ENCODE measurements at places on chromosomes 11 and 22. TPM values are rescaled to one million over a fixed set of nuclear protein-coding genes. Genes with fewer than 3 reads are reported as not detected.
A peak's percentile ranks its signal among the peaks of the same experiment; 100 is the strongest.

DNA sequence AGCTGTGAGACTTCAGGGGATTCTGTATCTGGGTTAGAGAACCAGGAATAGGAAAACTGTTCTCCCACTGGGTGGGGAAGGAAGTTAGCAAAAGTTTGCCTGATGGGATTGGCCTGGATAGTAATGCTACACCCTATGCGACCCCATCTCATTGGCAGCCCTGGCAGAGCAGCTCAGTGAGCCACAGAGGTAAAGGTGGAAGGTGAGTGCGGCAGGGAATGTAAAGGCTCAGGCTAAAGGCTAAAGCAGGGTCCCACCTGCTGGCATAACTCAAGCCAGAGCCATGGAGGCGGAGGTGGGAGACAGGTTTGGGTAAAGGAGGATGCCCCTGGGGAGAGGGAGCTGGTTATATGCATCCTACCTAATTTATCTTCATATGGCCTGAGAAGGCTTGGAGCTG lies 18.7 kb downstream of the SSH3 start:
- peaks cover 1% of the 10 kb centered on the region for H3K36me3 ChIP-seq
- no peak for DNase-seq
- no peak overlapping the region for H3K27ac ChIP-seq

GRCh38 chr11:118436639-118437207 lies 431 bp downstream of the KMT2A start:
- peak; percentile 47 for DNase-seq
- H3K36me3 ChIP-seq = peaks cover 19% of the 10 kb centered on the region
- H3K27ac ChIP-seq = peak overlapping the region; percentile 95

DNA sequence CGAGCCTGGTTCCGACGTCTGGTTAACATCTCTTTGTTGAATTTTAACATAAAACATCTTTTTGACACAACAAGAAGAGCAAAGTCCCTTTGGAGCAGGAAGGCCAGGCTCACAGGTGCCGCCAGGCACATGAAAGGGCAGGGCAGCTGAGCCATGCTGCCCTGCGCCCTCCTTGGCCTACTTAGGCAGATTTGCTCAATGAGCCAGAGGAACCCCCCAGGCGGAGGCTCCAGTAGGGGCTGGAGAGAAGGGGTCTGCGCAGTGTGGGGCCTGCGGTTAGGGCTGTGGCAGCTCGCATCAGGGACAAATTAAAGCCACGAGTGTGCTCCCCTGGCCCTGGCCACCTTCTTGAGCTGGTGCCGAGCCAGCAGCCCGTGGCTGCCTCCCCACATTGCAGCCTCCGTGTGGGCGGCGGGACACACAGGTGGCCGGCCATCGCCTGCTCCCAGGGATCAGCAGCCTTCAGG lies 9.9 kb upstream of the SLC22A12 start:
- H3K27me3 ChIP-seq = peaks cover 2% of the 10 kb centered on the region
- no peak overlapping the region for H3K27ac ChIP-seq
- no peaks in the 10 kb centered on the region for H3K4me1 ChIP-seq
- H3K4me3 ChIP-seq = no peak overlapping the region
- no peak for DNase-seq

Gene XKR3
- total RNA-seq = not detected

DNA sequence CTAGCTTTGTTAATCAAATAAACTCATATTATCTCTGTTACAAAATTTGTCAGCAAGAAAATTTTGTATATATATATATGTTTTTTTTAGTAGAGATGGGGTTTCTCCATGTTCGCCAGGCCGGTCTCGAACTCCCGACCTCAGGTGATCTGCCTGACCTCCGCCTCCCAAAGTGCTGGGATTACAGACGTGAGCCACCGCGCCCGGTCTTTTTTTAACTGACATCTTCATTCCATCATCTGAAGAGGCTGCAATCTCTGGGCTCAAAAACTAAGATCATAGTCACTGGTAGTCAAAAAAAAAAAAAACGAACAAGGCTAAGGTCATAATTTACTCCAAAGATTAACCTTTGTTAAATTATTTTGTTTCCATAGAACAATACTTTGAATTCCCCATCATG lies 5.3 kb upstream of the KLHDC7B start:
- no peak for DNase-seq
- H3K27ac ChIP-seq = peak overlapping the region; percentile 99
- no peak overlapping the region for H3K4me3 ChIP-seq

DNA sequence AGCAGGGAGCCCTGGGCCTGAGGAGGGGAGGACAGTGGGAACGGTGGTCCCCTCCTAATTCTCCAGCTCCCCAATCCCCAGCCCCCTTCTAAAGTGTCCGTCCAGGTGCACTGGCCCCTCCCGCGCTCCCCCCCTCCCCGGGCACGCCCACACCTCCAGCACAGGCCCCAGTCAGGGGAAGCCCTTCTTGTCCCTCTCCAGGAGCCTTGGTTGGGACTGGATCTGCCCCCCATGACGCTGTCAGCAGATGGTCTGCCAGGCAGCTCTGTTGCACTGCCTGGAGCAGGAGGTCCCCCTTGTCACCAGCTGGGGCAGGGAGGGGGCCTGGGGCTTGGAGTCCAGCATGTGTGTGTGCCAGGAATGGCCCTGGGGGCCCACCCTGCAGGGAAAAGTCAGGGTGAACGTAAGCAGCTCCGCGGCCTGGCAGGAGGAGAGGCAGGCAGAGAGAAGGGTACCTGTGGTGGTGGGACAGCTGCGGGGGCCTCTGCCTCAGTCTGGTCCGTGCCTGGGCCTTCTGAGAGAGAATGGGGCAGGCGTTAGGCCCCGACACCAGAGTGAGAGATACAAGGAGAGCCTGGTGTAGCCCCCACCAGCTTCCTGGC lies 1.6 kb downstream of the IRF7 start:
- H3K27me3 ChIP-seq = no peaks in the 10 kb centered on the region
- H3K36me3 ChIP-seq = peaks cover 36% of the 10 kb centered on the region
- H3K4me1 ChIP-seq = peaks cover 25% of the 10 kb centered on the region
- peak overlapping the region; percentile 95 for H3K27ac ChIP-seq
- peak overlapping the region; percentile 91 for H3K4me3 ChIP-seq

DNA sequence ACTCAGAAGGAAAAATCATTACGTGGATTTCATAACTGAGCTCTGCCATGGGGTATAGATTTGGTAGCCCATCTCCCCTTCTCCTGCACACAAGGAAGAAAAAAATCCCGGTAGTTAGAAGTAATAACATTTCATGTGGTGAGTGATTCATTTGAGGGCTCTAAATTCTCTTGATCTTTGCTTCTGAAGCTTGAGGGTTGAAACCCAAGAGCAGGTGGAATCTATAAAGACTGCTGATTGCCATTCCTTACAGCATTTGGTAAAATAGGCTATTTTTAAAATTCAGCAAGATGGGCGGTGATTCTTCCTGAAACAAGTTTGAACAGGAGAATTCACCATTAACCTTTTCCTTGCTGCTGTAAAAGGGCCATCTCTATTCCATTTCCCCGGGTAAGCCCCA lies 266.1 kb downstream of the CADM1 start:
- DNase-seq = no peak
- no peaks in the 10 kb centered on the region for H3K27me3 ChIP-seq
- H3K27ac ChIP-seq = no peak overlapping the region
- H3K4me3 ChIP-seq = no peak overlapping the region
- no peaks in the 10 kb centered on the region for H3K4me1 ChIP-seq
